ENCODE measurements at places on chromosomes 5 and 9.

DNA sequence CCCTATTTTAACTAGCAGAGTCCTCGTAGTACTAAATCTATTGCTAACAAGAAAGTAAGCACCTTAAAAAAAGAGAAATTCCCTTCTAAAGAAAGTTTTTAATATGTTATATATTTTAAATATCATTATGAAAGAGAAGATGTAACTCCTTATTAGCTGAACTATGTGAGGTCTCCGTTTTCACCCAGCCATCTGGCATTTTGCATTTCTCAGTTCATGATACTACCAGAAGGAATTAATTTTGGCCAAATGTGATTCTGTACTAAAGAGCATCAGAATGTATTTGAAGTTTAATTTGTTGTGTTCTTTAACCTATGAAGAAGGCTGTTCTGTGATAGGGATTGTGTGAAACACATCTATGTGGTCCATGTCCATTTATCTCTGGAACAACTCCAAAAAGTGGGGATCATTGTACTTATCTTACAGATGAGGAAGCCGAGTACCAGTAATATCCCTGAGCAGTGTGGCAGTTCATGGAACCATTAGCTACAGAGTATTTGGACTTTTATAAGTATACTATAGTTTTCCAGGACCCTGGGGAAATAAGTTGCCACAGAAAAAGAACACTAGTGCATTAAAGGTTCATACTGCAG, 29.8 kb downstream of the TNFAIP8 start:
- DNase-seq, result no peak

DNA sequence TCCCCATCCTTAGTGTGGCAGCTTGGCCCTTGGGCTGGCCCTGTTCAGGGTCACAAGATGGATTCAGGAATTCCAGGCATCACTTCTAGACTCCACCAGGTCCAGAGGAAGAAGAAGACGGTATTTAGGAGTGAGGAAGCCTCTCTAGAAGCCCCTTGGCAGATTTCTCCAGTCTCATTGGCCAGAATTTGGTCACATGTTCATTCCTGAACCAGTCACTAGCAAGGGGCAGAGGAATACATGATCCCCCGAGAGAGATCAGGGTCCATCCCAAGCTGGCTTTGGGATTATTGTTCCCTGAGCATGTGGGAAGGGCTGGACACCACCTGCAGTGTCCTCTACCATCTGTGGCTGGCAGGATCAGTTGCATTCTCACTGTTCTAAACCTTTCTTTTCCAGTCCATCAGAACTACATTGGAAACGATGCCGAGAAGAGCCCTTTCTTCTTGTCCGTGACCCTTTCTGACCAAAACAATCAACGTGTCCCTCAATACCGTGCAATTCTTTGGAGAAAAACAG, 48.5 kb downstream of the GARNL3 start:
- DNase-seq, result no peak

GRCh38 chr5:159511570-159511969, 181.3 kb upstream of the IL12B start:
- peak; percentile 65 for DNase-seq

- DNase-seq, result no peak
These were observed 825 bp upstream of the TOR4A start for GRCh38 chr9:137276473-137277328.

DNA sequence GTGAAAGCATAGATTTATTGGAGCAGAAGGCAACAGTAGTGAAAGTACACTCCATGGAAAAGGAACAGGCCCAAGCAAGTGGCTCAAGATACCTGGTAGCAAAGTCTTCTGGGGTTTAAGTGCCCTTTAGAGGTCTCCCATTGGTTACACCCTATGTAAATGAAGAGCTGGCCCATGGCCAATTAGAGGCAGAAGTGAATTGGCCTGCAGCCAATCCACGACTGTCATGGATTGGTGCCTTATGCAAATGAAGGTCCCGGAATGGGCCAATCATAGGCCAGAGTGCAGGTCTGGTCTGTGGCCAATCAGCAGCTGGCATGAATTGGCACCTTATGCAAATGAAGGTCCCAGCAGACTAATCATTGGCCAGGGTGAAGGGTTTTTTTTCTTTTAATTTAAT, 64.2 kb upstream of the PCSK5 start:
- DNase-seq, result no peak

- peak; percentile 41 for DNase-seq
These were observed 1.1 kb upstream of the GNPDA1 start for GRCh38 chr5:142013734-142014521.

DNA sequence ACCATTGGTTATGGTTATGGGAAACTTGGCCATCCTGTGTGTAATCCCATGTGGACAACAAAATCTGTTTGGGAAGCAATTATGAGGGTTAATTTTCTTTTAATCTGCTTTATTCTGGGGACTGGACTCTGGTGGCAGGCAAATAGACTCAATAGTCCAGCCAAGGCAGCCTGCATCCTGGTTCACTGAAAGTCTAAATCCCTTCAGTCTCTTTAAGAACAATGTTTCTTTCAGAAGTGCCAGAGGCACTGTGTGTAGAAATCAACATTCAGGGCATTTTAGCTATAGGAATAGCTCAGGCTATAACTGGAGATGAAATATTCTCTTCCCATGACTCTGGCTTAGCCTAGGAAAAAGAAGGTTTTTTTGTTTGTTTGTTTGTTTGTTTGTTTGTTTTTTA, 118.0 kb downstream of the SPATA31D1 start:
- DNase-seq, result no peak

GRCh38 chr5:67986761-67987160, 228.8 kb upstream of the PIK3R1 start:
- DNase-seq, result no peak

GRCh38 chr9:4287886-4288588, 11.8 kb downstream of the GLIS3 start:
- no peak for DNase-seq

- DNase-seq, result peak; percentile 90
These were observed 29.6 kb upstream of the TAF1L start for GRCh38 chr9:32665101-32665500.

GRCh38 chr9:93585695-93586094, 9.3 kb downstream of the PHF2 start:
- DNase-seq, result no peak

DNA sequence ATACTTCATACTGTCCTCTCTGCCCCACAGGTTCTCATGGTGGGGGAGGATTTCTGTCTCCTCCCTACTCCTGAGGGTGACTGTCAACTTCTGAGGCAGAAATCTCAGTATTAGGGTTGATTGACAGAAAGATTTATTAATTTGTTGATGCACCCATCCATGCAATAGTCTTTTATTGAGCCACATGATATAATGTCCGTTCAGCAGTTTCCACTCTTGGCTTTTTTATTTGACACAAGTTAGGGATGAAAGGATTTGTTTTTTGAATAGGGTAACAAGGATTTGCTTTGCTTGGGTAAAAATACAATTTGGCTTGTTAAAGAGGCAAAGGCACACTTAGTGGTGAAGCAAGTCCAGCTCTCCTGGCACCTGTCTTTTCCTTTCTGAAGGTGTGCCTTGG, 125.0 kb downstream of the ADAMTSL1 start:
- DNase-seq, result no peak

- peak; percentile 77 for DNase-seq
These were observed 107.5 kb downstream of the RGS3 start for GRCh38 chr9:113570749-113571711.

- DNase-seq, result no peak
These were observed 120.7 kb upstream of the APC start for GRCh38 chr5:112616812-112617547.

GRCh38 chr5:38535248-38535750, 21.1 kb downstream of the LIFR start:
- DNase-seq, result peak; percentile 31

GRCh38 chr9:78578072-78578471, 281.1 kb downstream of the PSAT1 start:
- no peak for DNase-seq

DNA sequence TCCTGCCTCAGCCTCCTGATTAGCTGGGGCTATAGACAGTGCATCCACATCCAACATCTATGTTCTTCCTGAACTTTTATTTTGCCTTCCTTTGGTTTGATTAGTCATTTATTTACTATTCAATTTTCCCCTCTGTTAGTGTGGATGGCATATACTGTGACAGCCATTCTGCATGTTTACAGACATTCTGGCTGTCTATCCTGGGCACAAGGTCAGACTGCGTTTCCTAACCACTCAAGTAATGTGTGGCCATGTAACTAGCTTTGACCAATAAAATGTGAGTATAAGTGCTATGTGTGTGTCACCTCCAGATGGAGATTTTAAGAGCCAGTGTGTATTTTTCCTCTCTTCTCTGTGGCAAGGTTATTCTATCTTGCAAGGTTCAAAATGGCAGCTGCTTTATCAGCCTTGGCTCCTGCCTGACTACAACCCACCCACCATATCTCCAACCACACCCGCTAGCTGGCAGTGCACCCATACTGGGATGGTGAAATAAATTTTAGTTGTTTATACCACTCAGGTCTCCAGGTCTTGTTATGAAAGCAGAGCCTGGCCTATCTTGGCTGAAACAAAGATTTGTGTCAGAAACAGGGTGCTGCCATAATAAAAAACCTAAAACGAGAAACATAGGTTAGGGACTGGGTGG, 32.2 kb downstream of the PDE6A start:
- DNase-seq, result no peak

DNA sequence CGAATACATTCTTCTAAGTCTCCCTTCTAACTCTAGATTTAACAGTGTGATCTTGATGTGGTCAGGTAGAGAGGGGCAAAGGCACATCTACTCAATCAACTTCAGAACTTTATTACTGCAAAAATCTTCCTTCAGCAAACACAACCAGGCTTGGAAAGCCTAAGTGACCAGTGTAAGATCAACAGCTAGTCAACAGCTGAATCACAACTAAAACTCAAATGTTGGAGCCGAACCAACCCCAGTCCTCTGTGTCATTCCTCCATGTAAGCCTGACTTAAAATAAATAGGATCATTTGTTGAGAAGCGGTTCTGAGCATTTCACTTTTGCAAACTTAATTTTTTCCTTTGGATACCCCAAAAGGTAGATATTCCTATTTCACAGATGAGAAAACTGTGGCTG, 352.7 kb downstream of the EBF1 start:
- DNase-seq, result no peak

- no peak for DNase-seq
These were observed 457 bp upstream of the IDNK start for GRCh38 chr9:83622433-83622938.

GRCh38 chr5:136427426-136427825, 62.1 kb upstream of the TRPC7 start:
- no peak for DNase-seq

DNA sequence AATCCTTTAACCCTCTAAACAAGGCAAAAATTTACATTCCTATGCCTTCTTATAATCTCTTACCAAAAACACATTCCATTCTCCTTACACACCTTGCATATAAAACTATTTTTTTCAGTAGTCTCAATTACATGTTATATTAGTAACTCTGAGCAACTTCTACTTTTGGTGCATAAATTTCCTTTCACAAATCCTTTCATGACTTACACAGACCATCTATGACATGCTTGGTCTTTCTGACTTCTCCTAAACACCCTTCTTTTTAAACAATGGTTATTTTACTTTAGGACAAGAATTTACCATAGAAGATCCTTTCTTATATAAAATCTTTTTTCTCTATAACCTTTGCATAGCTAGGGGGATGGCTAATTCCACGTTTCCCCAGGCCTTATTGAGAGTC, 208.0 kb upstream of the ARRDC3 start:
- DNase-seq, result no peak

DNA sequence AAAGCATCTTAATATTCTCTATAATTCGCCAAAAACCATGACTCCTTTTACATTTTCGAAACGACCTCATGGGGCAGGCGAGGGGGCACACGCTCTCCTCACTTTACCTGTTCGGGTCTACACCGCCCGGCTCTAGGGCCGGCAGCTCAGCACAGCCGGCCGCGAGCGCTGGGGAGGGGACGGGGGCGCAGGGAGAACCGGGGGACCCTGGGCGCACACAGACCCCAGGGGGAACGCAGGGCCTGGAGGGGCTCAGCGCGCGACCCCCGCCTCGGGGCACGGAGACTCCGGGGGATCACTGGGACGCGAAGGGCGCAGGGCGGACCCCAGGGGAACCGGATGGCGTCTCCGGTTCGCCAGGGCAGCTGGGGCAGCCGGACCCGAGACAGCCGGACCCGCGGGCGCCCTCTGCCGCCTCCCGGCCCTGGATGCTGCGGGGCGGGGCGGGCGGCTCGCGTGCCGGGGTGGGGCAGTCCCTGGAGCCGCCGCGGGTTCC, at the start of gene AHRR:
AHRR (plus strand) TSS at position 485 of the 496 bp plus-strand sequence. CDS start 22,189 bp downstream, outside the sequence.
- DNase-seq, result peak; percentile 58

- no peak for DNase-seq
These were observed 308.1 kb upstream of the ADCY2 start for GRCh38 chr5:7087719-7088297.

GRCh38 chr5:58925627-58926540, 343.0 kb downstream of the RAB3C start:
- peak; percentile 36 for DNase-seq

DNA sequence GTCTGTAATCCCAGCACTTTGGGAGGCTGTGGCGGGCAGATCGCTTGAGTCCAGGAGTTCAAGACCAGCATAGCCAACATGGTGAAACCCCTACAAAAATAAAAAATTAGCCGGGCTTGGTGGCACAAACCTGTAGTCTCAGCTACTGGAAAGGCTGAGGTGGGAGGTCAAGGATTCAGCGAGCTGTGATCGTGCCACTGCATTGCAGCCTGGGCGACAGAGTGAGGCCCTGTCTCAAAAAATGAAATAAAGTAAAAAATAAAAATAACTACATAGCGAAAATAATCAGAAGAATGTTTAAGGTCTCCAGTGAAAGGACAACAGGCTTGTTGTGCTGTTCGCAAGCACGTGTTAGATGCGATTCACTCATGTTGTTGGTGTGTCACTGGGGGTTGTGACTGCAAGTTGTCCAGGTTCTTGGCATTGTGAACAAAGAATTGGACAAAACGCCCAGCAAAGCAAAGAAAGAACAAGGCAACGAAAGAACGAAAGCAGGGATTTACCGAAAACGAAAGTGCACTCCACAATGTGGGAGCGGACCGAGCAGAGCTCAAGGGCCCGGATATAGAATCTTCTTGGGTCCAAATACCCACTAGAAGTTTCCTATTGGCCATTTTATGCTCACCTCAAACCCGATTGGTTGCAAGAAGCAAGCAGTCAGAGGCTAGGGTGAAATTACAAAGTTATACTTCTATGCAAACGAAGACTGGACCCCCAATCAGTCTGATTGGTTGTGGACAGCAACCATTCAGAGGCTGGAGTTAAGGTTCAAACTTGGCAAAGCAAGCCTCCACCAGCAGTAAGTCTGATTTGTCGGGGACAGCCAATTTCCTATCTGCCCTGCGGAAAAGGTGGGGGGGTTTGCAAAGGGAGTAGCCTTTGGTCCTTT, 844 bp upstream of the MCCC2 start:
- no peak for DNase-seq

Data from epithelial cell of esophagus (primary cell).